ENCODE measurements at places on chromosomes 4 and X.

DNA sequence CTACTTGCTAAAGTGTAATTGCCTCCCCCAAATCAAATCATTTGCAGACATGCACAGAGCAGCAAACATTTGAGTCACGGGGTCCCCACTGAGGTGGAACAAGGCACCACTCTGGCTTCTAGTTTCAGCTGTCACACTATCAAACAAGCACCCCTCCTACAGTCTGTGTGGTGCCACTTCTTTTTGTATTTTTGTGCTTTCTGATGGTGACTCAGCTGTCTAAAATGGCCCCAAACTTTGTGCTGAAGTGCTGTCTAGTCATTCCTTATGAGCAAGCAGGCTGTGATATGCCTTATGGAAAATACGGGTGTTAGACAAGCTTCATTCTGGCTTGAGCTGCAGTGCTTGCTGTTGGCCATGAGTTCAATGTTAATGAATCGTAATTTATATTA is 15.4 kb downstream of the IGFBP7 start:
- peak; percentile 85 for DNase-seq

- DNase-seq, result no peak
These were observed 12.7 kb upstream of the ACSL1 start for GRCh38 chr4:184838249-184839074.

DNA sequence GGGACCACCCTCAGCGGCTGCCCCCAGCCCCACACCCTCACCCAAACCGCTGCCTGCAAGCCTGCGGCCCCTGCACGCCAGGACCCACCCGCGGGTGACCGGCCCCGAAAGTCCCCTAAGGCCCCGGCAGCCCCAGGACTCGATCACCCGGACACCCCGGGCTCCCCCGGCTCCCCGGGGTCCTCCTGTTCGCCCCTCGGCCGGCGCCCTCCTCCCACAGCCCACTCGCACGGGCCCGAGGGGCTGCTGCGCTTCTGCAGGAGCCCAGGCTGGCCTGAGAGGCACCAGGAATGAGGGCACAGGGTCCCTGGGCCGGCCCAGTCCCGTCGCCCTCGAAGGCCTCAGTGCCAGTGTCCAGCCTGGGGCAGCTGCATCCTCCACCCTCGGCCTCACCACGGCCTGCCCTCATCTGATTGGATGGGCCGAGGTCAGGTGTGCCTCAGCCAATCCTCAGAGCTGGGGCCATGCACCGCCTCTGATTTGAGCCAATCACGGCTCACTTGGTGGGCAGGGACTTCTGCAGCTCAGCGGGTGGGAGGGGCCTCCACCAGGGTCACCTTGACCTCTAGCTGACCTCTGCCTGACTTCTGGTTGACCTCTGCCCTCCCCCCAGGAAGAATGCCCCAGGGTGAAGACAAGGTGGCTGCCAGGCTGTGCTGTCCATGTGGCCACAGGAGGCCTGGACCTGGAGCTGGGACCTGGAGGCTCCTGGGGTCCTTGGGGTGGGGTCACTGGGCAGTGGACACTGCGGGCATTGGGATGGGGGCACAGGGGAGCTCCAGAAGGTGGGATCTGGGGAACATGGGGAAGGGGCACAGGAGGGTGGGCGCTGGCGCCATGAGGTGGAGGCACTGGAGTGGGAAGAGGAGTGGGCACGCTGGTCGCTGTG is 97.6 kb upstream of the NKX1-1 start:
- DNase-seq, result no peak

DNA sequence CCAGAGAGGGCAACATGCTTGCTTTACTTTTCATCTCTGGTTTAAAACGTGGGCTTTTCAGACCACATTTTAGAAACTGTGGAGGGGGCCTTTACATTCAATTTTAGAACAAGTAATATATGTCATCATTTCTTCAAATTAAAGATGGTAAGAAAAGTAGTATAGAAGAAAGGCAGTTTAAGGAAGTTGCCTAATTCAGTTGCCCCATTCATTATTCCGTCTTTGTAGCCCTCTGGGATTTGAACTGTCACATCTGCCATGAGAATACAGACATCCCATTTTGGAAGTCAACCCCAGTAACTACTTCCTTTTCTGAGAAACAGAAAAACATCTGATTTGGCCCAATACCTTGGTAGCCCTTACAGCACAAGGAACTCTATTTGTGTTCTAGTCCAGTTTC is 61.2 kb downstream of the PASD1 start:
- DNase-seq, result no peak

DNA sequence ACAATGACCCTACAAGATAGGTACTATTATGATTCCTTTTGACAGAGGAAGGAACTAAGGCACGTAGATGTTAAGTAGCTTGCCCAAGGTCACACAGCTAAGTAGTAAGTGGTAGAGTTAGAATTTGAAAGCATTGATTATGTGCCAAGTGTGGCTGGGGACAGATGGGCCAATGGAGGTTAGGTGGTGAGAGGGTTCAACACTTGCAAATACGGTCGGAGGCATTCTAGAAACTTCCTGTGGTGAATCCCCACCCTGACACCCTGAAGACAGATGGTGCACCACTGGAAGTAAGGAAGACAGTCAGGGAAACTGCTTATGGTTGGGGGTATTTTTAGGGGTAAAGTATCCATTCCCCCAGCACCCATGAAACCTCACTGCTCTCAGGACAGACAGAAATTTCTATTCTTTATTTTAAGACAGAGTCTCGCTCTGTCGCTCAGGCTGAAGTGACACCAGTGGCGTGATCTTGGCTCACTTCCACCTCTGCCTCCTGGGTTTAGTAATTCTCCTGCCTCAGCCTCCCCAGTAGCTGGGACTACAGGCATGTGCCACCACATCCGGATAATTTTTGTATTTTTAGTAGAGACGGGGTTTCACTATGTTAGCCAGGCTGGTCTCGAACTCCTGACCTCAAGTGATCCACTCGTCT is 142.5 kb downstream of the RASL11B start:
- DNase-seq, result no peak

GRCh38 chr4:3017504-3017903 is 54.1 kb downstream of the GRK4 start:
- DNase-seq, result no peak

DNA sequence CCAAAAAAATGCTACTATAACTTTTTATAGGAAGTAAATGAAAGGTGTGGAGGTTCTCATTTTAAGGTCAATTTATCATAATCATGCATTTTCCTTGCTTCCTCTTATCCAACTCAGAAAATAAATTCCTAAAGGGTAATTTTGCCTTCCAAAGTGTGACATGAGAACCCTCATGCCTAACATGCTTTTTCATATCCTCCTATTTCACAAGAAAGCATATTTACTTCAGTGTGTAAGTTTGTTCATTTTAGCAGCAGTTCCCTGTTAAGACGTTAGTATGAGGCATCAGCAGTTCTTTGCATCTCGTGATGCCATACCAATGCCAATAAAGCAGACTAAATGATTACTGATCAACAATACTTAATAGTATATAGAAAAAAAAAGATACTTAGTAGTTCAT is 18.4 kb downstream of the WDFY3 start:
- peak; percentile 45 for DNase-seq

DNA sequence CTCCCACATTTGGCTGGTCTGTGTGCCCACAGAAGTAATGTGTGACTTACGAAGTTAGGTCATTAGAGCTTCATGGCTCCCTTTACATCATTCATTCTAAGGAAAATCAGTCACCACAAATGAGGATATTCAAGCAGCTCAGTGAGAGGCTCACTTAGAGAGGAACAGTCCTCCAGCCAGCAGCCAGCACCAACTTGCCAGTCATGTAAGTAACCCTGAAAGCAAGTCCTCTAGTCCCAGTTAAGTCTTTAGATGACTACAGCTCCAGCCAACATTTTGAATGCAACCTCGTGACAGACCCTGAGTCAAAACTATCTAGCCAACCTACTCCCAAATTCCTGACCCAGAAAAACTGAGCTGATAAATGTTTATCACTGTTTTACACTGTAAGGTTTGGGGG is 71.3 kb downstream of the LRBA start:
- DNase-seq, result peak; percentile 6

- DNase-seq, result peak; percentile 43
These were observed 33.2 kb upstream of the MID1IP1 start for GRCh38 chrX:38768079-38768478.

DNA sequence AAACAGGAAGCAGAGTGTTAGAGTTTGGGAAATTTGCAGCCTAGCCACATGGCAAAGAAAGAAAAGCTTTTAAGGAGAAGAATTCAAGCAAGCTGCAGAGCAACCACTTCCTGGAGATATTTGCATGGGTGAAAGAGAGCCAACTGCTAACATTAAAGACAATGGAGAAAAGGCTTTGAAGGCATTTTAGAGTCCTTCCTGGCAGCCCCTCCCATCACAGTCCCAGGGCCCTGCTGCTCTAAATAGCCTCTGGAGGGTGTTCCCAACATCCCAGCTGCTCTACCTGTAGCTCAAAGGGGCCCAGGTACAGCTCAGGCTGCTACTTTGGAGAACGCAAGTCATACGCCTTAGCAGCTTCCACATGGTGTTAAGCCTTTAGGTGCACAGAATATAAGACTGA is 235.9 kb upstream of the FMR1 start:
- no peak for DNase-seq

GRCh38 chr4:134935320-134935719 is 733.7 kb upstream of the PABPC4L start:
- peak; percentile 51 for DNase-seq

All from EH (cell line).